ENCODE measurements at places on chromosomes 1 and 21. TPM values are rescaled to one million over a fixed set of nuclear protein-coding genes. Genes with fewer than 3 reads are reported as not detected.

DNA sequence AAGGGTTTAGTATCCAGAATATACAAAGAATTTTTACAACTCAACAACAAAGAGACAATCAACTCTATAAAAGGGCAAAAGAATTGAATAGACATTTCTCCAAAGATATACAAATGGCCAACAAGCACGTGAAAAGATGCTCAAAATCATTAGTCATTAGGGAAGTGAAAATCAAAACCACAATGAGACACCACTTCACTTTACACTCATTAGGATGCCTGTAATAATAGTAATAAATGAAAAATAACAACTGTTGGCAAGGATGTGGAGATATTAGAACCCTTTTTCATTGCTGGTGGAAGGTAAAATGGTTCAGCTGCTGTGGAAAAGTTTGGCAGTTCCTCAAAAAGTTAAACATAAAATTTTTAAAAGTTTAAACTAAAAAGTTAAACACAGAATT, 7.0 kb upstream of the ABCD3 start:
- DNase-seq, result no peak

- no peak for DNase-seq
These were observed 153.4 kb downstream of the ZC3H11B start for GRCh38 chr1:219459351-219460080.

- DNase-seq, result no peak
These were observed 236.9 kb upstream of the NRIP1 start for GRCh38 chr21:15301736-15302135.

GRCh38 chr21:34930971-34931370, 118.1 kb downstream of the RUNX1 start:
- DNase-seq, result no peak

- no peak for DNase-seq
These were observed 17.8 kb downstream of the PAPPA2 start for GRCh38 chr1:176480750-176481149.

GRCh38 chr1:91161166-91161565, 139.3 kb upstream of the ZNF644 start:
- no peak for DNase-seq

DNA sequence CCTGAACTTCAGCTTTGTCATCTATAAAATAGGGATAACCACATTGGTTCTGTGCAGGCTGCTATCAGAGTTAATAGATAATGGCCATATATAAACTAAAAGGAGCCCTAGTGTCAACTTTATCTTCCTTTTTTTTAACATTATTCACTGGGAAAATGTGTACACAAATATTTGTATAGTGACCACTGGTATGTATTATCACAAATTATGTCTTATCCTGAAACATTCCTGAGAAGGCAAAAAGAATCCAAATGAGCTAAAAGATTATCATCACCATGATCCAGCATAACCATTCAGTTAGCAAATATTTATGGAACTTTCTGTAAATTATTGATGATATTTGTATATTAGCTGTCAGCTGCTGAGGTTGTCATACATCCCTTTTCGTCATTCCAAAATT, 16.6 kb downstream of the ANGPTL3 start:
- no peak for DNase-seq

Gene FMO4
- 1.2 TPM for polyA plus RNA-seq

Gene TTLL10
- polyA plus RNA-seq, result not detected

Measured in AG04450 (cell line).